Cardiac muscle cell (in vitro differentiated cells and primary cell): ENCODE measurements at places on chromosomes 1 and 21. TPM values are rescaled to one million over a fixed set of nuclear protein-coding genes. Genes with fewer than 3 reads are reported as not detected.

Gene NMNAT2
- total RNA-seq, result 0.12 and 1.3 TPM in 2 replicates

Gene VAV3
- total RNA-seq, result 0.86 and 1.2 TPM in 2 replicates

Gene LCE6A
- not detected in 2 replicates for total RNA-seq

DNA sequence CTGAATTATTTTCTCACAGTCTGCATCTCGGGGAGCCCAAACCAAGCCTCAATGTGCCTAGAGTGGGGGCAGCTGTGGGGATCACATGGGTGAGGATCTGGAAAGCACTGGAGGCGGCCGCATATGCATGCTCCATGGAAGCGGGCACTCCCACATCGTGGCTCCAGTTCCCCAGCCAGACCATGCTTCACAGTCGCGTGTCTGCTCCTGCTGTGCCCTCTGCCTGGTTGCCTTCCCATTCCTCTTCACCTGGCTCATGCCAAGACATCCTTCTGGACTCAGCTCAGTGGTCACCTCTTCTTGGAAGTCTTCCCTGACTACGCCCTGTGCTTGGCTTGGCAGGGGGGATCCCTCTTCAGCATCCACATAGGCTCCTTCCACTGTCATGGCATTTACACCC is 32.8 kb downstream of the IGSF21 start:
- no peak for DNase-seq

DNA sequence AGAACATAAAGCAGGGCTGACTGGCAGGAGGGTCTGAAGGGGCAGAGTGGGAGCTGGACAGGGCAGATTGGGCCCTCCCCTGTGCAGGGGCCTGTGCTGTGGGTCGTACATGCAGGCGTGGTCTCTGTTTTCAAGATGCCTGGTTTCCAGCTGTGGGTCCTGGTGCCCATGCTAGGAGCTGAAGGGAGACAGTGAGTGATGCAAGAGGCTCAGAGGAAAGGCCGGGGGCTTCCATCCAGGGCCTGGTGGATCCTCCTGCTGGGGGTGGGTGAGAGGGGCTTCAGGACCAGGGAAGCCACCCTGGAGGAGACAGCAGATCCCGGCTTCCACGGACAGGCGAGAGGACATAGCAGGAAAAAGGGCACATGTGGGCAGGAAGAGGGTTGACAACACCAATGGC is 349.0 kb upstream of the VAMP3 start:
- no peak for DNase-seq

GRCh38 chr1:193774536-193775323 is 588.3 kb upstream of the B3GALT2 start:
- DNase-seq, result no peak

DNA sequence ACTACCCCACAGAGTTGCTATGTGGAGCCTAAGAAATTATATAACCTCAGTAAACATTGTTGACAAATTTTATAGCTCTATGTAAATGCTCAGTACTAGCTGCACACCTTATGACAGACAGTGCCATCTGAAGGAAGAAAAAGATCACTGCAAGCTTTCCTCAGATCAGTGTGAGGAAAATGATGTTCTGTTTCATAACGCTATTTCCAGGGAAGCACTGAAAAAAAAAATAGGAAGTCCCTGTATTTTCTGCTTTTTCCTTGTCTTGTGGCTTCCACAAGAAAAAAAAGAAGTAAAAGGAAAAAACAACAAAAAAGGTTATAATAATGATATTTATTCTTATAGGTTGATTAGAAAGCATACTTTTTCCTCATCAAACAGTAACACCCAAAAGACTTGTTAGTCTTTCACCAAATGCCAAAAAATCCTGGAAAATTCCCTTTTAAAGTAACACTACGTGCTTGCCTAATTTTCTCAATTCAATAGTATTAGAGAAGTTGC is 23.2 kb downstream of the LYST start:
- peak; percentile 18 for DNase-seq

GRCh38 chr1:22689505-22689904 is 21.1 kb upstream of the EPHB2 start:
- DNase-seq, result peak; percentile 46

DNA sequence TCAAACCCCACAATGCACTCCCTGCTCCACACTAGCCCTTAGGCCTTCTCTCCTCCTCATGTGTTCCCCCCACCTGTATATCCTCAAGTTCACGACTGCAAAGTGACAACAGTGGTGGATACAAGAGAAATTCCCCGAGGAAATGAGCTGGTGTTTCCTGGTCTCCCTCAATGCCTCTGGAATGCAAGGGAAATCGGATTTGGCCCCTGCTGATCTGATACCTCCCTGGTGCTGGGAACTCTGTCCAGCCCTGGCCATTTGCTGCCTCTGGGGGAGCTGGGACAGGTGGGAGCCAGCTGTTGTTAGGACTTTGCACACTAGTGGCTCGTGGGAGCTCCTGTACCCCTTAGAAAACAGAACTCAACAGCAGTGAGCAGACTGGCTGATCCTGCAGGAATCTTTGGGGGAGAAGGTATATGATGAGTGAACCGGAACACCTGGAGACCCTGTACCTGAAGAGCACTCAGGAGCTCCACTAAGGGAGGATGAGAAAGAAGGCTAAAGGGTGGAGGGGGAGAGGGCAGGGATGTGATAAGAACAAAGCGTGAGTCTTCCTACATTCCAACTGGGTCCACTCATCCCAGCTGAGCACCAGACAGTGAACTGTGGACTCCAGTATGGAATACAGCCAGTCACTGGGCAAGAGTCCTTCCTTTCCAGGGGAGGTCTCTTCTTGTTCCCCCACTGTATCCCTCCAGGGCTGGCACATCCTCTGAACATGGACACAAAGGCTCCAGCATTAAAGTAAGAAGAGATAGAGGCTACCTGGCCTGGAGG is 69.3 kb downstream of the PLXNA2 start:
- peak; percentile 44 for DNase-seq

DNA sequence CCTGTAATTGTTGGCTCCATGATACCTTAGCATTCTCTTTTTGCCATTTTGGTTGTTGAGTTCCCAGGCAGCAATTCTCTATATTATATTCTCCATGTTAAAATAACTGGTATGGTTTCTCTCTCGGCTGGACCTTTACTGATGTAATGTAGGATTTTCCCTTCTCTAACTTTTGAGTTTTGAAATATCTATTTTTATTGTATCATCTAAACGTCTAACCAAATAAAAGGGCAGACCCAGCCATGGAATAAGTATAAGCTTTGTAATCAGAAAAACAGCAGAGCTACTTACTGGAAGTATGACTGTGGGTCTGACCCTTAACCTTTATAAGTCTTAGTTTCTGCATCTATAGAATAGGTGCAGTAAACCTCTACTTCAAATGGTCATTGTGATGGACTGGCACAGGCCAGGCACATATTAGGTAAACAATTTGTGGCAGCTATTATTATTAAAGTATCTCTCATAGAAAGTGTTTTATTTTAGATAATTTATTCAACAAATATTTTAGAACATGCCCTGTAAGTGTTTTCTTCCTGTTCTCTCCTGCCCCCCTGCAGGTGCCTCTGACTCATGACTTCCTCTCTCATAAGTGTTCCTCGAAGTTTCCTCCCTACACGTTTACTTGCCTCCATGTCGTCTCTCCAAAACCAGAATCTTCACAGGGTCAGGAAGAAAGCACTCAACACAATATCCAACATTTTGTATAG is 224.9 kb upstream of the FGGY start:
- peak; percentile 26 for DNase-seq
